Frontal cortex (tissue), 4 donors: ENCODE measurements at places on chromosomes 12 and 14.

DNA sequence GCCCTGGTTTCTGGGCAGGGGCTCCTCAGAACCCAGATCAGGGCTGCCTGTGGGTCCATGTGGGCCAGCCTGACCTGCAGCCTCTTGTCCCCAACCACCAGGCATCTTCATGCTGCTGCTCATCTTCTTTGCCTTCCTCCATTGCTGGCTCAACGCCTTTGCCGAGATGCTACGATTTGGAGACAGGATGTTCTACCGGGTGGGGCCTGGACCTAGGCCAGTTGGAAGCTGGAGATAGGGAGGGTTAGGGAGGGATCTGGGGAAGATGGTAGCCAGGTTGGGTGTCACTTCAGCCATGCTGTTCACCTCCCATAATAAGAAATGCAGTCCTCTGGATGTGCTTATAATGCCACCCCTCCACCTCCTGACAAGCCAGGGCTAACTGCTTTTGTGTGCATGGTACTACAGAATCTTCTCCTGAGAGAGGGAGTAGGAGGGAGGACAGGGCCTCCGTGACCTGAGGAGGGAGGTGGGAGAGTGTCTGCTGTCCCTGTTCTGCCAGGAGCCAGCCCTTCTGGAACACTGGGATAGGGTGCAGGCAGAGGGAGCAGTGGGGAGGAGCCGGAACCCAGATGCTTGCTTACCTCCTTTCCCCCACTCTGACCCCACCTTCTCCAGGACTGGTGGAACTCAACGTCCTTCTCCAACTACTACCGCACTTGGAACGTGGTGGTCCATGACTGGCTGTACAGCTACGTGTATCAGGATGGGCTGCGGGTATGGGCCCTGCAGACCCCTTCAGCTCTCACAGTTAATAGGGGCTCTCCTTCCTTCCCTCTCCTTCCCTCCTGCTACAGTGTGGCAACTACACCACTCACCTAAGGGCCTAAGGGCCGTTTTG lies 17.6 kb downstream of the SOAT2 start:
- DNase-seq, result no peak

DNA sequence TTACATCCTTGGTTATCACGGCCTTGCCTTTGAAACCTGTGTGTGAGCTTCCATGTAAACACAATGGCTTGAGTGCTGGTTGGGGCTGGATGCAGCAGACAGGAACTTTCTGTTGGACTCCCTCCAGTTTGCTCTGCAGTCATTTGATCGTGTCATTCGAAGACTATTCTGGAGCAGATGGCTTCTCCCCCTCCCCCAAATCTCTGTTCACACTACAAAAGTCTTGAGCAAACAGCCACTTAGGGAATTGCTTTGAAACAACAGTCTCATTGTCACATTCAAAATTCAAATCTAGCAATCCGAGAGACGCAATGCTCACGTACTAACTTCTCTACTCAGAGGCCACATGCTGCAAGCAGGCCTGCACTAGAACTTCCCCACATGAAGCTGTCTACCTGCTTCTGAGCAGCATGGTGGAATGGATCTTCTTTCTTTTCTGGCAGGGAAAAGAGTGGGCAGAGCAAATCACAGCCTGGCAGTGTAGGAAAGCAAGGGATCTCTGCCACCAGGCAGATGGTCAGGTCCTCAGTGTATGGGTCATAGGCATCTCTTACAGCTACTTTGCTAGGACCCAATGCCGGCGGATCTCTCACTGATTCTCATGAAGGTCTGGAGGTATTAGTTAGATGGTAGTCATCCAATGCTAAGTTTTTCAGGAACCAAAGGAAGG lies 214.2 kb downstream of the PPM1H start:
- DNase-seq, result no peak

- DNase-seq, result no peak
Observed at GRCh38 chr12:18285161-18285560, 23.8 kb downstream of the PIK3C2G start.

- no peak for DNase-seq
Observed at GRCh38 chr12:16260206-16260605, 17.3 kb downstream of the SLC15A5 start.

DNA sequence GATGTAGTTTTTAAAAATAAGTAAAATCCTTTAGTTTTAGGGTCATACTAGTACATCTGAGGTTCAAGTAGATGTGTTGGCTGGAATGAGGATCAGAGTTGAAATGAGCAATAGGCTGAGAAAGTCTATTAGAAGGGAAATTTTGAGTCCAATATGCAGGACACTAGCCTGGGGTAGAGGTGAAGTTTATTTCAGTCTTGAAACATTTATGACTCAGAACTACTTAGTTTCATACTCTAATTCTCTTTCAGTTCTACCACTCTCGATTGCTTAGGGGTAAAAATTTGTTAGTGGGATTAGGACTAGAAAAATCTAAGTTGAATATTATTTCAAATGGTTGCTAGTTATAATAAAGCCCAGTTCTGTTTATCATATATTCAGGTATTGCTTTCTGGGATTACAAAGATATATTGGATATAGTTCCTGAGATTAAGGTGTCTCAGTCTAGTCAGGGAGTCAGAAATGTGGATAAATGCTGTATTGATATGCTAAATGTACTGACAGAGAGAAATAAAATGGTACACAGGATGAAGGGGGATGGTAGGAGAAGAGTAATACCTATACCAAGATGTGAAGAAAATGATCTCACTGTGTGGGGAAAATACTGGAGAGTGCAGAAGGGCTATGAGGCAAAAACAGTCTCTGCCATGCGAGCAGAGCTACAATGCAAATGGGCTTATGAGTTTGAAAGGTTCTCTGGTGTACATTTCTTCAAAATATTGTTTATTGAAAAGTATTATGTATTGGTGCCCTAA lies 395.8 kb upstream of the FBXO33 start:
- DNase-seq, result no peak

- DNase-seq, result no peak
Observed at GRCh38 chr14:63759456-63759855, 31.6 kb upstream of the SGPP1 start.

DNA sequence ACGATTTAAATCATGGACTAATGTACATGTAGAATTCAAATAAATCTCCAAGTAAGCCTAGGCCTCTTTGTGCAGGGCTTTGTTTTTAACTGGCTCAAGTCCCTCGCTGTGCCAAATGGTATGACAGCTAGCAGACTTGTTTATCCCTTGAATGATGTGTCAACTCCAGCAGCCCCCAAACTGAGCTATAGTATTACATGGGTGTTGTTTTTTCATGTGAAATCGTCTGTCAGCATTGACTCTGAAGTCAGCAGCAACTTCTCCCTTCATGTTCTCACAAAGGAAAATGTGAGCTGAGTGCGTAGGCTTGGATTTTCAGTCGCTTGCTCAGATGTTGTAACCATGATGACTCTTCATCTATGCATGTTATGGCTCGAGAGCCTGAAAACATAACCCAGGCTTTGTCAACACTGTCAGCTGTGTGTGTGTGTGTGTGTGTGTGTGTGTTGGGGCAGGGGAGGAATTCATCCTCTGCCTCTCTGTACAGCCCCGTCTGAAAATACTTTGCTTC lies 73.3 kb downstream of the PTHLH start:
- DNase-seq, result no peak

DNA sequence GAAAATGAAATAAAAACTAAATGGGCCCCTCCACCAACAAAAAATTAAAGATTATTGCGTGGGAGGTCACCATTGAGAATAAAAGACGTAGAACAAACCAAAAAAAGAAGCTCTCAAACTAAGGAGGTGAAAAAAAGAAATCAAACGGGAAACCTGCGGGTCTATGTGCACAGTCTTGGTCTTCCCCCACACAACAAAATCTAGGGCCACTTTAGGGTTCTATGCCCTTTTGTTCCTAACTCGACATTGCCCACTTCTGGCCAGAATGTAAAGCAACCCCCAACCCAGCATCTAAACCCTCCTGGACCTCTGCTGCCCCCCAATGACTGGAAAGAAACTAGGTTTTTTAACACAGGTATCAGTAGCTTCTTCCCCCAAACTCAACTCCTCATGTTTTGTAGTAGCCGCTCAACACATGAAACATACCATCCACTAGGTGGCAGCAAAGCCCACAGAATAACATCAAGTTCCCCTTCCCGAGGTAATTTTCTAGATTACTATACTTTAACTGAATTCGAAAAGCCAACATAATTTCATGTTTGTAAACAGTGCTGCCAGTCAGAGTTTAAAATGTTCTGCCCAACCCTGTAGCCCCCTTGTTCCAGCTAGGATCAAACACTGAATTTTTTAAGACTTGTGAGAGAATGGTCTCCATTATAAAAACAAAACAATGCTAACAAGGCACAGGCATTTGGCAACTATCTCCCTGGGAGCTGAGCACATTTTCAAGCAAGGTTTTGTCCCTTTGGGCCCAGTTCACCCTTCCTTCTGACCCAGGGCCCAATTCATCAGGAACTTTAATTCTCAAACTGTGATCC lies 18.7 kb downstream of the DAD1 start:
- peak; percentile 72 for DNase-seq

DNA sequence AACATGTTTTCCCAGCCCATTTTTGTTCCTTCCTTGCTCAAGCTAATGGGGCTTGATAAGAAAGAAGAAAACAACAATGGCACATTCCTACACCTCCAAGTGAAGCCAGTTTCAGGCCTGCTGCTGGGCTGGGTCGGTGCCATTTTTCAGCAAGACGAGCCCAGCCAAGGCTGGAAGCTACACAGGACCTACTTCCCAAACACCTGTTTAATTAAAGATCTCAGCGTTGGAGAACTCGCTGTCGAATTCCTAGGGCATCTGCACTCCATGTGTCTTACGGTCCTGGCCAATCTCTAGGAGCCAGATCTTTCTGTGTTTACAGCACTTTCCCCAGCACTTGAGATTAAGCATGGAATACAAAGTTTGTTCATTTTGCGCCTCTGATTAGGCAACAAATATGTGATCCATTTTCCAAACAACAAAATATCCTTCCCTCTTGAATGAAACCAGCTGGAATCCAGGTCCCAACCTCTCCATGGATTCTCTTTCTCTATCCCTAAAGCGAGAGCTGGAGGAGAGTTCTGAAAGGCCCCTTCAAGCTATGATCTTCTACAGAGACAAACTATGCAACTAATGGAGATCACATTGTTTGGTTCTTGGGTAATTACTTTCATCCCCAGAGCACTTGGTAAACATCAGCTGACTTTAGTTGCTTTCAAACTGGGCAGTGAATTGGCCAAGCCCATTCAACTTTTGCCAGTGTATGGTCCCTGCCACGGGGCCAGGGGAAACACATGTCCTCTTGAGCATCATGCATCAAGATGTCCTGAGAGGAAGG lies 34.3 kb upstream of the TC2N start:
- no peak for DNase-seq

DNA sequence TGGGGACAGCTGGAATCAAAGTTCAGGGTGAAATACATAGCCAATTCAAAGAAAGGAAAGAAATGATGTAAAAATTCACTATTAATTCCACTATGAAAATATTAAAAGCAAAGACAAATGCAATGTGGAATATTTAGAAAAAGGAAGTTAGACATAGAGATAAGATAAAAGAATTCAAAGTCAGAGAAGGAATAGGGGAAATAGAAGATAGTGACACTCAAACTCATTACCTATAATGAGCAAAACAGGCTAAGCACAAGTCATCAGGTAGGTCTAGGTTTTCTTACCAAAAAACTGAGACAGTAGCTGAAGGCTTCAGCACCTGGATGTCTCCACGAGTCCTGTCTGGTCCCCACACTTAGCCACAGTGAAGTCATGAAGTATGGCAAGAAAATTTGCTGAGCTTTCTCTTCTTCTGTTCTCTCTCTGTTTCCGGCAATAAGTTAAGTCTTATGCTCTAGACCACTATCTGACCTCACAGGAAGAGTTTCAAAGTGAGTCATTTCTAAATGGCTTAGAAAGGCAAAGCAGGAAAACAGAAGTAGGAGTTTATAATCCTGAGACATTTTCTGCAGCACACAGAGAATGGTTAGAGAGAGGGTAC lies at the start of gene C3AR1:
TSS of gene C3AR1 (minus strand) at position 369 of the 604 bp plus-strand sequence. CDS start 6,174 bp downstream, outside the sequence.
- DNase-seq, result no peak
